ENCODE measurements at places on chromosomes 11 and 22. TPM values are rescaled to one million over a fixed set of nuclear protein-coding genes. Genes with fewer than 3 reads are reported as not detected.

Gene PES1
- total RNA-seq = 74.8 TPM

Gene PHLDB1
- 27.7 TPM for total RNA-seq

Gene SNX32
- total RNA-seq = not detected

Gene OR52H1
- not detected for total RNA-seq

Gene RHOG
- total RNA-seq = 34.3 TPM

Gene GLYATL2
- not detected for total RNA-seq

Gene SLC22A12
- total RNA-seq = not detected

Gene NTM
- total RNA-seq = 0.22 TPM

Gene C1QTNF5
- 8.1 TPM for total RNA-seq

Gene NXPE4
- total RNA-seq = not detected

Gene PKP3
- 0.25 TPM for total RNA-seq

Gene HYLS1
- total RNA-seq = 3.9 TPM

Gene UBQLN3
- total RNA-seq = not detected

Gene RASSF10
- total RNA-seq = 0.34 TPM

Gene TEX12
- not detected for total RNA-seq

Gene OR51B2
- not detected for total RNA-seq

Gene RPUSD4
- 90.7 TPM for total RNA-seq

Gene MAP4K2
- 4.5 TPM for total RNA-seq

Gene SCGB1D2
- 3.4 TPM for total RNA-seq

Gene TSSK2
- not detected for total RNA-seq

Gene DBX1
- total RNA-seq = not detected

Gene OR51E1
- total RNA-seq = 2.1 TPM

Gene HBG1
- 1.3 TPM for total RNA-seq

Gene VSTM5
- not detected for total RNA-seq

Gene APOA1
- total RNA-seq = 0.30 TPM

Measured in psoas muscle (tissue), 8 donors.